IPS DF 6.9 (cell line): ENCODE measurements at places on chromosomes 7 and 10.

DNA sequence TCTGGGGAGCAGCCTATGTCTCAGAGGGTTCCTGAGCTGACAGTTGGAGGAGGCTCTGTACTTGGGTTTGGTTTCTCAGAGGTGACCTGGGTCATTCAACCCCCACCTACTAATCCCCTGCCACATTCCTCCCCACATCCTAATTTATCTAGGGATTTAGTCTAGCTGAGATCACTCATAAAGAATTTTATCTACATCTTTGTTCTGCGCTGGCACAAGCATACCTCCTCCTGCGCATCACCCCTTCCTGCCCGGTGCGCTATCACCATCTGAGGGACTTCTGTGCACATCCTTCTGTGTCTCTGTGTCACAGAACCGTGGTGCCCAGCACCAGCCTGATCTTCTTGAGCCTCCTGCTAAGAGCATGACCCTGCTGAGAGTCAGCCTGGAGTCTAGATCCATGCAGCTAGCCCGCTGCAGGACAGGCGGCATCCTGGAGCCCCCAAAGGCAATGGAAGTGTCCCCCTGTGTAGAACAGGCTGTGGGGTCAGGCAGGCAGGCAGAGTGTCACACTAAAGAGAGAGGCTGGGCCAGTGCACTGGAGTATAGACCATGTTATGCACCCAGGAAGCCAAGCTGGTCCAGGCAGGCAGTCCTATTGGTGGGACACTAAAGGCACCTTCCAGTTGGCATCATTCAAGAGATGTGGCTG lies 63.6 kb downstream of the ARHGAP22 start:
- DNase-seq, result no peak
- no peaks in the 10 kb centered on the region for H3K36me3 ChIP-seq

DNA sequence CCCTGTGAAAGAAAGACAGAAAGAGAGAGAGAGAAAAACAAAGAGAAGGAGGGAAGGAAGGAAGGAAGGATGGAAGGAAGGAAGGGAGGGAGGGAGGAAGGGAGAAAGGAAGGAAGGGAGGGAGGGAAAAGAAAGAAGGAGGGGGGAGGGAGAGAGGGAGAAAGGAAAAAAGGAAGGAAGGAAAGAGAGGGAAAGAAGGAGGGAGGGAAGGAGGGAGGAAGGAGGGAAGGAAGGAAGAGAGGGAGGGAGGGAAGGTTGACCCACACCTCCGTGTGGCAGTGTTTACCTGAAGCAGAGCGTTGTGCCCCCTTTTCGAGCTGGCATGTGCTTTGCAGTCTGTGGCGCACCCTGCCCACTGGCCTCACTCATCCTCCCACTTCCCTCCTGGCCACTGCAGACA lies 12.3 kb upstream of the MPP7 start:
- no peak for DNase-seq
- H3K4me3 ChIP-seq, result no peak overlapping the region
- no peak overlapping the region for H3K27ac ChIP-seq
- H3K4me1 ChIP-seq, result no peaks in the 10 kb centered on the region
- H3K27me3 ChIP-seq, result no peaks in the 10 kb centered on the region

- H3K27me3 ChIP-seq, result no peaks in the 10 kb centered on the region
- no peak for DNase-seq
- H3K27ac ChIP-seq, result no peak overlapping the region
- H3K4me3 ChIP-seq, result no peak overlapping the region
Observed at GRCh38 chr7:17184805-17185689, 113.4 kb upstream of the AHR start.

- no peak for DNase-seq
- H3K27me3 ChIP-seq, result no peaks in the 10 kb centered on the region
- H3K4me3 ChIP-seq, result no peak overlapping the region
- no peaks in the 10 kb centered on the region for H3K36me3 ChIP-seq
Observed at GRCh38 chr7:25801214-25801613, 350.8 kb upstream of the NFE2L3 start.

- H3K4me3 ChIP-seq, result no peak overlapping the region
- H3K27me3 ChIP-seq, result no peaks in the 10 kb centered on the region
- H3K4me1 ChIP-seq, result no peaks in the 10 kb centered on the region
- H3K27ac ChIP-seq, result no peak overlapping the region
Observed at GRCh38 chr7:20721086-20721810, 65.4 kb downstream of the SP8 start.

DNA sequence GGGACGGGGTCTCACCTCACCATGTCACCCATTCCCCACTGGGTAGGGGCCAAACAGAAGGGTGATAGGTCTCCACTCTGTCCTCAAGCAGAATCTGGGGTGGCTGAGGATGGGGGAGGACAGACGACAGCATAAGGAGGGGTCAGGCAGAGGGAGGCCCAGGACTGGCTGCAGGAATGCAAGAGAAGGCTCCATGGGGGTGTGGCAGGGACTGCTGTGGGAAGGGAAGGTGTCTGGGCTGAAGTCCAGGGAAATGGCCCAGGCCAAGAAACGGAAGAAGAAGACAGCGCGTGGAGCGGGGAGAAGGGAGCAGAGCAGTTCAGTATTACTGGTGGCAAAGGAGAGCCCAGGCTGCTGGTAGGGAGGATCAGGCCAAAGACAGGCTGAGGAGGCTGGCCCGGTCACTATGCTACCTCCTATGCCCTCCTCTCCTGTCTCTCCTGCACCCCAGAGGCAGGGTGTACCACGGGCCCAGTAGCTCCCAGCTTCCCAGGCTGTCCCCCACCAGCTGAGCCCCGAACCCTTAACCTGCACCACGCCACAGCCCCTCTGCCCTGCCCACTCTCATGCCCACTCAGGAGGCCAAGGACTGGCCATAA lies 60.9 kb downstream of the GRB10 start:
- no peak overlapping the region for H3K4me3 ChIP-seq
- no peak overlapping the region for H3K27ac ChIP-seq
- no peak for DNase-seq
- no peaks in the 10 kb centered on the region for H3K36me3 ChIP-seq
- H3K4me1 ChIP-seq, result no peaks in the 10 kb centered on the region
- H3K27me3 ChIP-seq, result no peaks in the 10 kb centered on the region

DNA sequence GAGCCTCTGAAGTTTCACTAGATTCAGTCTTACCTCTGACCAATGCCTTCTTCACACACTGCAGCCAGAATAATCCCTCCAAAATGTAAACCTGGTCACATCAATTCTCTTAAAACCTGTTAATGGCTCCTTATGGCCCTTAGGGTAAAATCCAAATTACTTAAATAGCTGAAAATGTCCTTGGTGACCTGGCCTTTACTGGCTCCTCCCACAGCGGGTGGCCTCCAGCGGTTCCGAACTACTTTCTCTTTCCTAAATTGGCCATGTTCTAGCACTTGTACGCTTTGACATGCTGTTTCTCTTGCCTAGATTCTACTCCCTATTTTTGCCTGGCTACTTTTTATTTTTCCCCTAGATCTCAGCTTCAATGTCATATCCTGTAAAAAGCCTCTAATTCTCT lies 36.1 kb downstream of the AGK start:
- H3K27ac ChIP-seq, result no peak overlapping the region
- DNase-seq, result no peak
- no peaks in the 10 kb centered on the region for H3K27me3 ChIP-seq
- H3K36me3 ChIP-seq, result no peaks in the 10 kb centered on the region
- peaks cover 4% of the 10 kb centered on the region; the same call in 1 of the 2 replicates for H3K4me1 ChIP-seq

GRCh38 chr7:12315049-12315448 lies 88.6 kb downstream of the VWDE start:
- H3K27ac ChIP-seq, result no peak overlapping the region
- no peaks in the 10 kb centered on the region for H3K27me3 ChIP-seq
- no peaks in the 10 kb centered on the region for H3K36me3 ChIP-seq
- no peak for DNase-seq
- no peaks in the 10 kb centered on the region for H3K4me1 ChIP-seq
- H3K4me3 ChIP-seq, result no peak overlapping the region

GRCh38 chr7:45718464-45719330 lies 144.5 kb downstream of the ADCY1 start:
- no peak overlapping the region for H3K27ac ChIP-seq
- no peak for DNase-seq
- H3K36me3 ChIP-seq, result no peaks in the 10 kb centered on the region; the same call in 1 of the 2 replicates
- H3K4me1 ChIP-seq, result no peaks in the 10 kb centered on the region; the same call in 1 of the 2 replicates

DNA sequence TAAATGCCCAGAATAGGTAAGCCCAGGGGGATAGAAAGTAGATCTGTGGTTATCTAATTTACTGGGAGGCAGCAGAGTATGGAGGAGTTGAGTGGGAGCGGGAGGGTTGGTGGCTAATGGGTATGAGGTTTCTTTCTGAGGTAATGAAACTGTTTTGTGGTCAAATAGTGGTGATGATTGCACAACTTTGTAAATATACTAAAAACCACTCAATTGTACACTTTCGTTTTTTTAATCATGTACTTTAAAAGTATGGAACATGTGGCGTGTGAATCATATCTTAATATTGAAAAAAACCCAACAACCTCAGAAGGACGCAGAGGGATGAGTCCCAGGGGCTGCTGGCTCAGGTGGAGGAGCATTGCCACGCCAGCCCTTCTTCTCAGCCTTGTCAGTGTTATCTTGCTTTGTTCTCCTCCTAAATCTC lies 118.1 kb downstream of the WDR11 start:
- no peak overlapping the region for H3K4me3 ChIP-seq
- DNase-seq, result no peak
- H3K4me1 ChIP-seq, result no peaks in the 10 kb centered on the region
- no peaks in the 10 kb centered on the region for H3K27me3 ChIP-seq
- no peak overlapping the region for H3K27ac ChIP-seq

DNA sequence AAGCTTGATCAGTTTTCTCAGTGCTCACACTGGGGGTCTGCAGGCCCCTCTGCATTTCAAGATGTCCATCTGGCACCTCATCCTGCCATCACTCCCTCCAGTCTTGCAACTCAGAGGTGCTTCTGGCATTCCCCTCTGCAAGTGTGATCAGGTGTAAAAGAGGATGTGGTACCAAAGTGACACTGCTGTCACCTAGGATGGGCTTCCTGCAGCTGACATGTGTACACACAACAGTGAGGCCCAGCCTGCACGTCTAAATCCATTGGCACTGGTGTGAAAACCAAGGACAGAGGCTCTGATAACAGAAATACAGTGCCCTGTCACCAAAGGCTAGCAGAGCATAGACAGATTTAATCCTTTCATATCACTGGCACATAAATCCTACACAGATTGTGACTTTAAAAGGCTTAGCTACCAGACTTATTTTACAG lies 162.5 kb upstream of the CELF2 start:
- H3K27ac ChIP-seq, result no peak overlapping the region
- no peaks in the 10 kb centered on the region for H3K36me3 ChIP-seq
- H3K4me1 ChIP-seq, result no peaks in the 10 kb centered on the region
- no peak overlapping the region for H3K4me3 ChIP-seq

- no peaks in the 10 kb centered on the region for H3K36me3 ChIP-seq
- H3K27me3 ChIP-seq, result no peaks in the 10 kb centered on the region
- H3K4me3 ChIP-seq, result no peak overlapping the region
Observed at GRCh38 chr10:44261710-44262455, 123.0 kb downstream of the CXCL12 start.

DNA sequence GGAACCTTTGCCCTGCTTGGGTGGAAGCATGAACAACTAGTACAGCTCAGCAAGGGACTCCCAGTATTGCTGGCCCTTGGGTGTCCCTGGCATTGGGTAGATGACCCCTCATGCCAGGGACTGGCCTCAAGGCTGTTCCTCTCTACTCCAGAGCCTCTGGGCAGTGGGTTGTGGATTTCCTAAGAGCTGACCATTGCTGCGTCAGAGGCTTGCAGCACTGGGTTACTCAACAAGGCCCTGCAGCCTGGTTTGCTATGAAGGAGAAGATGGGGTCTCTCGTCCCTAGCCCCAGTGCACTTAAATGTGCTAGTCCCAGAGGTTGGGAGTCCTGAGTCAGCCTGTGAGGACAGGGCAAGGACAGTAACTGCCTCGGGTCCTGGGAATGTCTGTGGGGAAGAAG lies 2.5 kb downstream of the VSIR start:
- peaks cover 3% of the 10 kb centered on the region; the same call in 1 of the 2 replicates for H3K4me1 ChIP-seq
- H3K27me3 ChIP-seq, result no peaks in the 10 kb centered on the region
- H3K4me3 ChIP-seq, result no peak overlapping the region
- no peak for DNase-seq

- no peaks in the 10 kb centered on the region for H3K4me1 ChIP-seq
- no peak for DNase-seq
- no peaks in the 10 kb centered on the region for H3K27me3 ChIP-seq
- no peaks in the 10 kb centered on the region for H3K36me3 ChIP-seq
Observed at GRCh38 chr10:35237766-35238512, 98.4 kb upstream of the CCNY start.

GRCh38 chr10:37856881-37857286 lies 526 bp downstream of the ZNF248 start:
- no peak for DNase-seq
- no peak overlapping the region for H3K27ac ChIP-seq
- H3K4me3 ChIP-seq, result no peak overlapping the region
- H3K27me3 ChIP-seq, result no peaks in the 10 kb centered on the region
- no peaks in the 10 kb centered on the region for H3K4me1 ChIP-seq

GRCh38 chr7:51290702-51291540 lies 25.7 kb downstream of the COBL start:
- H3K27me3 ChIP-seq, result no peaks in the 10 kb centered on the region
- H3K36me3 ChIP-seq, result no peaks in the 10 kb centered on the region
- H3K4me1 ChIP-seq, result peaks cover 9% of the 10 kb centered on the region; the same call in 1 of the 2 replicates
- DNase-seq, result no peak

GRCh38 chr7:55887821-55888247 lies 578 bp downstream of the ZNF713 start:
- no peaks in the 10 kb centered on the region for H3K36me3 ChIP-seq
- no peak for DNase-seq
- H3K27ac ChIP-seq, result no peak overlapping the region
- H3K4me1 ChIP-seq, result no peaks in the 10 kb centered on the region
- peak overlapping the region; percentile 57; the same call in 1 of the 2 replicates for H3K4me3 ChIP-seq

DNA sequence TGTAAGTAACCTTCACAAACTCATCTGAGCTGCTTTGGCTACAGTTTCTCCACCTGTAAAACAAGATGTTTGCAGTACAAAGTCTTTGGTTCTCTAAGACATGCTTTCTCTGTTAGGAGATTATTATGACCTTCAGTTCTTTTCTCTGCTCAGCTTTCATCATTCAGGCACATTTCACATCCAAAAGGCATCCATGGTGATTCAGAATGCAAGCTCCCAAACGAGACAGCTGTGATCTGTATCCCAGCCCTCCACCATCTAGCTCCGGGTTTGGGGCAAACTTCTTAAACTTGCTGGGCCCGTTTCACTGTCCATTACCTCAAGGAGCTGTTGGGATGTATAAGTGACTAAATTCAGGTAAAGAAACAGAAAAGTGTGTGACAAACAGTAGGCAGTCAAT lies 95.8 kb upstream of the COL1A2 start:
- no peak overlapping the region for H3K27ac ChIP-seq
- H3K27me3 ChIP-seq, result no peaks in the 10 kb centered on the region
- DNase-seq, result no peak
- H3K36me3 ChIP-seq, result no peaks in the 10 kb centered on the region
- H3K4me3 ChIP-seq, result no peak overlapping the region

GRCh38 chr10:116737627-116738327 lies 4.6 kb downstream of the HSPA12A start:
- no peaks in the 10 kb centered on the region for H3K4me1 ChIP-seq
- no peaks in the 10 kb centered on the region; the same call in 1 of the 2 replicates for H3K36me3 ChIP-seq
- no peak overlapping the region for H3K27ac ChIP-seq
- no peak for DNase-seq
